ENCODE measurements at places on chromosomes 6 and 20. TPM values are rescaled to one million over a fixed set of nuclear protein-coding genes. Genes with fewer than 3 reads are reported as not detected.

The DEFB132 gene
- total RNA-seq: not detected

The MDFI gene
- total RNA-seq: 40.9 TPM

The BTNL2 gene
- not detected for total RNA-seq

The AHCY gene
- 473 TPM for total RNA-seq

The MYLK4 gene
- total RNA-seq: 0.28 TPM

DNA sequence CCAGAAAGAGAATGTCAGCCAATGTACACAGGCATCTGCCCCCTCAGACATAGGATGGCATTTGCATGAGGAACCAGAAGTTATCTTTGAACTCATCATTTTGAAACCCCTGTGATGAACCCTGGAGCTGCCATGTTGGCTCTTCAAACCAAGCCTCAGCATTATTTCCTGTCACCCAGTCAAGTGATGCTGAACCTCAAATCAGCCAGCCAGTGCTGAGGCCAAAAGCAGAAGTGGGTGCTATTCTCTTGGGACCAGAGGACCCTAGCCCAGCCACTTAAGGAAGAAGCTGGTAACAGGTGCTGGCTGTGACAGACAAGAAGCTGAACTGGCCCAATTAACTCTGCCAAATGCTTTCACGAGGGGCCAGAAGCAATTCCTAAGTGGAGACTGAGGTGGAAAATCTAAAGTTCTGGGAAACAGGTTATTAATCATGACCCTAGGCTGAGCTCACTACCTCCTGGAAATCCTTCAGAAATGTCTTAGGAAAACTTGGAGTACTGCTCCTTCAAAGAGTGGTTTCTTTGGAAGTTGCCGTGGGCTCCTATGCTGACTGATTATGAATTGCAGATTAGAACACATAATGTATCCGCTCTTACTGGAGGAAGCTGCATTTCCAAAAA is 4.0 kb downstream of the PKIG start:
- H3K4me3 ChIP-seq: no peak overlapping the region
- H3K4me1 ChIP-seq: peaks cover 15% of the 10 kb centered on the region
- H3K36me3 ChIP-seq: peaks cover 4% of the 10 kb centered on the region

- H3K4me3 ChIP-seq: no peak overlapping the region
- no peaks in the 10 kb centered on the region for H3K27me3 ChIP-seq
- H3K27ac ChIP-seq: no peak overlapping the region
- no peaks in the 10 kb centered on the region for H3K36me3 ChIP-seq
Measured at GRCh38 chr6:111950661-111951496, 77.6 kb upstream of the FYN start.

- no peak for DNase-seq
- peaks cover 3% of the 10 kb centered on the region for H3K36me3 ChIP-seq
- H3K4me3 ChIP-seq: no peak overlapping the region
- H3K4me1 ChIP-seq: no peaks in the 10 kb centered on the region
- no peaks in the 10 kb centered on the region for H3K27me3 ChIP-seq
- no peak overlapping the region for H3K27ac ChIP-seq
Measured at GRCh38 chr20:49891476-49892110, 23.7 kb downstream of the SPATA2 start.

GRCh38 chr20:38997622-38998021 is 35.5 kb downstream of the DHX35 start:
- no peak overlapping the region for H3K27ac ChIP-seq

DNA sequence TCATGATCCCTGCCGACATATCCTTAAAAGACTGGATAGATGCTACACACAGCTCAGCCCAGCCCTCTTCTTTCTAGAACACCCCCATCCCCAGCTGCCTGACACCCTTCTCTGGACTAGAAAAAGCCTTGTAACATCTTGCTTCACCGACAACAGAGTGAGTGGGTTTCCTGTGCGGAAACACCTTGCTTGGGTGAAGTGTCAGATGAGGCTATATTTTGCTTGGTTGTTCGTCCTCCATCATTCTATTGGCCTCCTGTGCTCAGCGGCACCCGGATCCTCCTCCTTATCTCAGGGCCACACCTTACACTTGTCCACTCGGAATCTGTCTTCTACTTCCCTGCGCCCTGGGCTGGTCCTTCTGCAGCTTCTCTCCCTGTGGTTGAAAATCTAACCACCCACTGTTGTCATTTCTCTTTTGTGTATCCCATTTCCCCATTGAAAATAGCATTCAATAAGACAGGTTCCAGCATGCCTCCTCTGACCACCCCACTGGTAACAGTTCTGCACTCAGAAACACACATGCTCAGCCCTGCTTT is 101.3 kb upstream of the MLN start:
- H3K36me3 ChIP-seq: no peaks in the 10 kb centered on the region
- DNase-seq: no peak
- no peak overlapping the region for H3K4me3 ChIP-seq
- no peak overlapping the region for H3K27ac ChIP-seq
- H3K27me3 ChIP-seq: no peaks in the 10 kb centered on the region

- H3K4me3 ChIP-seq: no peak overlapping the region
- peaks cover 15% of the 10 kb centered on the region for H3K36me3 ChIP-seq
- no peaks in the 10 kb centered on the region for H3K4me1 ChIP-seq
- no peaks in the 10 kb centered on the region for H3K27me3 ChIP-seq
- no peak for DNase-seq
- no peak overlapping the region for H3K27ac ChIP-seq
Measured at GRCh38 chr20:37218441-37218840, 39.1 kb upstream of the MROH8 start.

DNA sequence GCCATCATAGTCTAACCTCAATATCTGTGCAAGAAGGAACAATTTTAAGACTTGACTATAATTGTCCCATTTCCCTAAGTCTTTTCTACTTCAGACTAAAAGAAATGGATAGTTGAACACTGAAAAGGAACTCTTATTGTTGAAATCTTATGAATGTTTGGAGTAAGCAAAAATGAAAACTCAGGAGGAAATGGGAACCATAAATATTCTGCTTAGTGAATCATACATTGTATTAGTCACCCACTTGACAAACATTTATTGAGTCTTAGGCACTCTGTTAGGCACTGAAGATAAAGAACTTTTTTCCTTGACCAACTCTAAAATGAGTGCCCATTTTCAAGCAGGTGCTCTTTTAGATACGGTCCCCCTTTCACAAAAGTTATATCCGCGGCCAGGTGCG is 8.7 kb downstream of the CCDC170 start:
- H3K27ac ChIP-seq: no peak overlapping the region
- H3K27me3 ChIP-seq: no peaks in the 10 kb centered on the region
- no peak overlapping the region for H3K4me3 ChIP-seq
- DNase-seq: no peak
- H3K36me3 ChIP-seq: no peaks in the 10 kb centered on the region

- peaks cover 4% of the 10 kb centered on the region for H3K36me3 ChIP-seq
- H3K27me3 ChIP-seq: no peaks in the 10 kb centered on the region
- no peak overlapping the region for H3K27ac ChIP-seq
- H3K4me3 ChIP-seq: no peak overlapping the region
- no peak for DNase-seq
Measured at GRCh38 chr6:170083236-170084051, 207.4 kb downstream of the DLL1 start.

DNA sequence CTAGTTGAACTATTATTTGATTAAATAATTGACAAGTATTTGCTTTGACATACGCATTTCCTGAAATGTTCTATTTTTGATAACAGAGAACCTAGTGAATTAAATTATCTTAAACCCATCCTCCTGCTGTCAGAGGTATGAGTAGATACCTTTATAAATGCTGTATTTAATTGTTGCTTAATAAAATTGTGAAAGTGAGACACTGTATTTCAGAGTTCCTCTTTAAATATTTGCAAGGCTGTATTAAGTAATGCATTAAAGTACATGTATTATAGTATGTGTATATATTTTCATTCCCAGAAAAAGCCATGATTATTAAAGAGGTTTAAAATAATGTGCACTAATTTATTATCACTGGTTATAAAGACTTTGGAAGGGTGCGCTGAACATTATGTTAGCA is 483.8 kb downstream of the TFAP2B start:
- no peak overlapping the region for H3K27ac ChIP-seq
- no peaks in the 10 kb centered on the region for H3K4me1 ChIP-seq
- H3K36me3 ChIP-seq: no peaks in the 10 kb centered on the region
- no peaks in the 10 kb centered on the region for H3K27me3 ChIP-seq
- no peak overlapping the region for H3K4me3 ChIP-seq
- DNase-seq: no peak

DNA sequence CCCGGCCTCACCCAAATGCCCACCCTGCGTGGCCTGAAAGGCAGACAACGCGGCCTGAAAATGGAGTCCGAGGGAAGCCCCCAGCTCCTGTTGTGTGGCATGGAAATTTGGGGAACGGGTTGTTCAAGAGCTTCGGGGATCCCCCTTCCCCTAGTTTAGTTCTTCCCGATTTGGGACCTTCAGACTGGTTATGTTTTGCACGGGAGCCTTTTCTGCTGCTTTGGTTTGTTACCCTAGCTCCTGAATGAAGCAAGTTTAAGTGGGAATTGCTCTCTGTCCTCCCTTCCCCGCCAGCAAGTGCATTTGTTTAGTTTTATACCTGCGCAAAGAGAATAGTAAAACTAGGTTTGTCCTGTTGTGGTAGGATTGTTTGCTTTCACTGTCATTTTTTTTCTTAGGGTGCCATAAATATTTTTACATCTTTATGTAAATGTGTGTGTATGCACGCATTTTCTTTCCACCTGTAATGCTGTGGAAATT is 604 bp downstream of the SH3BGRL2 start:
- no peaks in the 10 kb centered on the region for H3K27me3 ChIP-seq
- H3K4me3 ChIP-seq: peak overlapping the region; percentile 84
- no peaks in the 10 kb centered on the region for H3K36me3 ChIP-seq
- DNase-seq: no peak
- H3K27ac ChIP-seq: no peak overlapping the region

DNA sequence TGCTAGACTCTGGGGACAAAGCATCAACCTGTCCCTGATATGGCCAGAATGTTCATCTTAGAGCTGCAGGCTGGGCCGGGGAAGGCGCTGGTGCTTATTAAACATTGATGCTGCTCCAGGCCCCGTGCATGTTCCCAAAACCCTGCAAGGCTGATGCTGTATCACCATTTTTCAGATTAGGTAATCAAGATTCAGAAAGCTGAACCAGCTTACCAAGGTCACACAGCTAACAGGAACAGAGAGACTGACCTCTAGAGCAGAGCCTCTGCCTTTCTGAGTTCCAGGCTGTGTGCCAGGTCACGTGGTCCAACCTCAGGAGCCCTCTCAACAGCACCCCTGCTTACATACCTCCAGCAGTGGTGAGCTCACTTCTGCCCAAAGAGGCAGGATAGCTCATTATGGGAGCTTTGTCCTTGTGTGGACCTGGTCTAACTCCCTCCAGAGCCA is 16.1 kb upstream of the VSTM2L start:
- H3K4me3 ChIP-seq: no peak overlapping the region
- no peaks in the 10 kb centered on the region for H3K4me1 ChIP-seq
- H3K27me3 ChIP-seq: no peaks in the 10 kb centered on the region
- no peak for DNase-seq
- H3K36me3 ChIP-seq: no peaks in the 10 kb centered on the region
- H3K27ac ChIP-seq: no peak overlapping the region

- H3K36me3 ChIP-seq: no peaks in the 10 kb centered on the region
- no peaks in the 10 kb centered on the region for H3K27me3 ChIP-seq
- no peaks in the 10 kb centered on the region for H3K4me1 ChIP-seq
Measured at GRCh38 chr20:42093542-42094440, 475.6 kb upstream of the CHD6 start.

- no peaks in the 10 kb centered on the region for H3K36me3 ChIP-seq
- DNase-seq: no peak
- H3K27me3 ChIP-seq: no peaks in the 10 kb centered on the region
- peaks cover 11% of the 10 kb centered on the region for H3K4me1 ChIP-seq
Measured at GRCh38 chr6:4883298-4883697, 107.1 kb downstream of the CDYL start.

GRCh38 chr6:34146801-34147592 is 1.1 kb upstream of the GRM4 start:
- H3K27ac ChIP-seq: no peak overlapping the region
- H3K4me1 ChIP-seq: peaks cover 16% of the 10 kb centered on the region
- peak; percentile 27 for DNase-seq

- H3K4me3 ChIP-seq: no peak overlapping the region
- no peaks in the 10 kb centered on the region for H3K36me3 ChIP-seq
- DNase-seq: no peak
- H3K27ac ChIP-seq: no peak overlapping the region
- H3K27me3 ChIP-seq: peaks cover 12% of the 10 kb centered on the region
Measured at GRCh38 chr6:4280707-4281106, 145.3 kb upstream of the ECI2 start.

- no peaks in the 10 kb centered on the region for H3K36me3 ChIP-seq
- H3K27me3 ChIP-seq: no peaks in the 10 kb centered on the region
- H3K27ac ChIP-seq: no peak overlapping the region
Measured at GRCh38 chr6:34100788-34101187, 45.1 kb downstream of the GRM4 start.

- no peaks in the 10 kb centered on the region for H3K36me3 ChIP-seq
- peak; percentile 15 for DNase-seq
- H3K27ac ChIP-seq: no peak overlapping the region
- H3K4me1 ChIP-seq: no peaks in the 10 kb centered on the region
Measured at GRCh38 chr20:58552366-58552934, 37.3 kb upstream of the APCDD1L start.

DNA sequence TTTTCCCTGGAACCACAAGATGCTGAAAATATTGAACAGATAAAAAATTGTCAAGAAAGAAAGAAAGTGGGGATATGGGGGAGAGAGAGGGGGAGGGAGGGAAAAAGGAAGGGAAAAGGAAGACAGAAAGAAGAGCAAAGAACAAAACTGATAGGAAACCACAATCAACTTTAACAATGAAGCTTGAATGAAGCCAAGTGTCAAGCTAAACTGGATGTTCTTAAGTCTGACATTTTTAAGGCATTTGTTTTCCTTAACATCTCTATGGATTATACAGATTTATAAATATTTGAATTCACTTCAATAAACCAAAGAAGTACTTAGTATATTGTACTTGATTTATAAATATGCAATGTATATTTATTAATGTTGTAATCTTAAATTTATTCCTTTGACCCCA is 197.6 kb upstream of the SMLR1 start:
- peaks cover 7% of the 10 kb centered on the region for H3K4me1 ChIP-seq
- no peaks in the 10 kb centered on the region for H3K36me3 ChIP-seq
- H3K27ac ChIP-seq: no peak overlapping the region
- H3K4me3 ChIP-seq: no peak overlapping the region
- no peak for DNase-seq

- H3K4me1 ChIP-seq: no peaks in the 10 kb centered on the region
- no peaks in the 10 kb centered on the region for H3K36me3 ChIP-seq
- H3K27ac ChIP-seq: no peak overlapping the region
Measured at GRCh38 chr6:37938909-37939308, 119.4 kb downstream of the ZFAND3 start.

Measured in H9 (cell line).